Hindlimb muscle (tissue), 1 donor: ENCODE measurements at places on chromosomes 3 and 15. TPM values are rescaled to one million over a fixed set of nuclear protein-coding genes. Genes with fewer than 3 reads are reported as not detected.
A peak's percentile ranks its signal among the peaks of the same experiment; 100 is the strongest.

DNA sequence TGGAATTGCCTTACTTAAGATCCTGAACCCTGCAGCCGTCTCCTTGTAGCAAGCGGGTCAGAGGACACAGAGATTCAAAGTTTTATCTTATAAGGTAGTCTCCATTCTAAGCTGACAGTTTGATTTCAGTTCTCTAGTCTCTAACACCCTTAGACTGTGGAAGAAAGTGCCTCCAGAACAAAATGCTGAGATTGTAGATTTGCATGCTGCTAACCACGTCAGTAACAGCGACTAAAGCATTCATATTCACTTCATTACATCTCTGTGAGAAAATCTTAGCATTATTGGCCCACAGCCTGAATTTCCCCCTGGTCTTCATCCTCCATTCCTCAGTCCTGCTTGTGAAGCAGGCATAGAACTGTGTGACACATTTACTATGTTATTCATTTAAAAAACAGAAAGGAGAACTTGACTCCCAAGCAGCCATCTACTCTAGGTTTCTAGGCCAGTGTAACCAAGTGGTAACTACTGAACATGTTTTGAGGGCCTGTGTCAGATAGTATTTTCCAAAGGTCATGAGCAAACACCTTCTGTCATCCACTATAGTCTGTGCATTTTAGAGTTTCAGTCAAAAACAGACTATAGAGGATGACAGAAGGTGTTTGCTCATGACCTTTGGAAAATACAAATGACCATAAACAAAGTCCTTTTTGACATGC is 27.4 kb downstream of the ARIH2 start:
- no peak for DNase-seq

- no peak for DNase-seq
These were observed 85.2 kb upstream of the KCNAB1 start for GRCh38 chr3:156035158-156035557.

DNA sequence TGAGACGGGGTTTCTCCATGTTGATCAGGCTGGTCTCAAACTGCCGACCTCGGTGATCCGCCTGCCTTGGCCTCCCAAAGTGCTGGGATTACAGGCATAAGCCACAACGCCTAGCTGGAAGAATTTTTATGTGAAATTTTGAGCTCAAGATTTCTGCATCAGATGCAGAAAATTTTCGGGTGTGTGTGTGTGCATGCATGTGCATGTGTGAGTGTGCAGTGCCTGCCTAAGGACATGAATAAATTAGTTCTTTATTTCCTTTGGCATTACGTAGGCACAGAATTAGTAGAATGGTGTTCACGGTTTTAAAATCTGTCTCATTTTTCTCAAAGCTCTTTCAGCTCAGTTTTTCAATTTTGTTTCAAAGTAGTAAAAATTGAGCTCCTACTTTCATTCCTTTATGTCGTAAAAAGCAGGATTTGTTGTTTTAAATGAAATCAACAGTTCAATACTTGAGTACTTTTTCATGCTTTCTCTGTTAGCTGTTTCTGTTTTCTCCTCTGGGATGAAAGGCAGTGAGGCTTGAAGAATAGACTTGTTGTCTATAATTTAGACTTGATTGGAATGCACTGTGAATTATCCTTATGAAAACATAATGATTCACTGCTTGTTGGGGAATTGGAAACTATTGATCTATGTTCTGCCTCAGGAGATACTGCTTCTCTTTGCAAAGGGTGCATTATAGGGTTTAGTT is 23.3 kb upstream of the RAB11A start:
- no peak for DNase-seq

- DNase-seq: no peak
These were observed 4.4 kb downstream of the SCN5A start for GRCh38 chr3:38645076-38645475.

DNA sequence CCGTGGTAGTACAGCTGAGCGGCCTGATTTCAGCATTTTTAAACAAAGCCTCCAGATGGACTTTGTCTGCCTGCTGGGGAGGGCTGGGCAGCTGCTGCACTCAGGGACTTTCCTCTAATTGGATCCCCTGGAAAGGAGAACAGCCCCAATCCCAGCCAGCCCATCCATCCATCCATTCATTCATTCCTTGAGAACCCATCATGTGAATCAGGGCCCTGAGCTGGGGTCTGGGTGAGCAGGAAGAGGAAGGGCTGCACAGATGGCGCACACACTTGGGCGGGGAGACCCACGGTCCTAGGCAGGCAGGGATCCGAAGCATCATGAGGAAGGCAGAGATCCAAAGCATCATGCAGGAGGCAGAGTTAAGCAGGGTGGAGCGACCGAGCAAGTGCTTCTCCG is 45.7 kb downstream of the TPRA1 start:
- no peak for DNase-seq

The DUSP7 gene
- 18.3 TPM for polyA plus RNA-seq

DNA sequence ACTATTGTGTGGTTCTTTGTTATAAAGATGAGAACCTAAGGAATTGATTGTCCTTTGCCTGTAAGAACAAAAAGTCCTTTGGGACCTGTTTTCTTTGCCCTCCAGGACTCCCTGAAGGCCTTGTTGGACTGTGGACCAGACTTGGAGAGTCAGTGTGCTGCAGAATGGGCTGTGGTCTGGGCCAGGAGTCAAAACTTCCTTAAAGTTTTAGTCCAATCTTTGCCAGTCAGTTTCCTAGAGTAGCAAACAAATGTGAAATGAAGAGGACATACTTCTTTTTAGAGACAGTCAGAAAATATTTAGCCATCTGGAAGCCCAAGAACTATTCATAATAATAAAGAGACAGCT is 45.4 kb downstream of the PDE8A start:
- no peak for DNase-seq

- no peak for DNase-seq
These were observed 1.9 kb downstream of the TF start for GRCh38 chr3:133747907-133748639.

GRCh38 chr3:197305854-197306253 is 7.4 kb upstream of the DLG1 start:
- no peak for DNase-seq

The ROBO2 gene
- polyA plus RNA-seq: 2.9 TPM

The IL16 gene
- polyA plus RNA-seq: 9.1 TPM

GRCh38 chr3:43286841-43287499 is 630 bp downstream of the SNRK start:
- DNase-seq: no peak

The GOLGA8Q gene
- polyA plus RNA-seq: 0.81 TPM

GRCh38 chr3:179015551-179016020 is 56.0 kb downstream of the ZMAT3 start:
- peak; percentile 78 for DNase-seq

The RBMS3 gene
- 27.7 TPM for polyA plus RNA-seq

The DZIP1L gene
- polyA plus RNA-seq: 7.1 TPM

DNA sequence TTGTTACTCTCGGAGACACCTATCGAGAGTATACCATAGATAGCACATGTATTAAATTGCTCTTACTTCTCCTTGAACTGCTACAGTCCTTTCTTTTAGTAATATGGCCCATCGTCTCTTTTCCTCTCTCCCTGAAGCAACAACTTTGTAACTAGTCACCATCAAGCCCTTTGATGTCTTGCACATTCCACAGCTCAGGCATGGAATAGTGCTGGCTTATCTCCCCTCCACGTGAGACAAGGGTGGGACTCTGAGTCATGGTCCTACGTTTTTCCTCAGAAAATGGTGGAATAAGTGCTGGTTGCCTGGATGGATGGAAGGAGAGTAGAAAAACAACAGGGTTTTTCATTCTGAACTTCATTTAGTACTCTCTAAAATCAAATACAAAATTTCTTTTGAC is 163.3 kb upstream of the MBNL1 start:
- no peak for DNase-seq

The BMF gene
- polyA plus RNA-seq: 12.5 TPM

GRCh38 chr15:24858737-24859601 is 95.8 kb upstream of the SNRPN start:
- DNase-seq: no peak

GRCh38 chr3:12273045-12273695 is 15.7 kb upstream of the PPARG start:
- no peak for DNase-seq

GRCh38 chr15:48029642-48030041 is 91.1 kb upstream of the SLC24A5 start:
- DNase-seq: peak; percentile 25

GRCh38 chr3:124429129-124429815 is 301.0 kb upstream of the UMPS start:
- no peak for DNase-seq

The CCDC80 gene
- polyA plus RNA-seq: 59.4 TPM

- DNase-seq: no peak
These were observed 81.9 kb upstream of the CDV3 start for GRCh38 chr3:133491481-133492059.

GRCh38 chr3:14423963-14424362 is 21.6 kb downstream of the SLC6A6 start:
- DNase-seq: no peak

GRCh38 chr3:125079675-125080045 is 23.9 kb upstream of the HEG1 start:
- no peak for DNase-seq

The GCSAM gene
- 0.80 TPM for polyA plus RNA-seq

DNA sequence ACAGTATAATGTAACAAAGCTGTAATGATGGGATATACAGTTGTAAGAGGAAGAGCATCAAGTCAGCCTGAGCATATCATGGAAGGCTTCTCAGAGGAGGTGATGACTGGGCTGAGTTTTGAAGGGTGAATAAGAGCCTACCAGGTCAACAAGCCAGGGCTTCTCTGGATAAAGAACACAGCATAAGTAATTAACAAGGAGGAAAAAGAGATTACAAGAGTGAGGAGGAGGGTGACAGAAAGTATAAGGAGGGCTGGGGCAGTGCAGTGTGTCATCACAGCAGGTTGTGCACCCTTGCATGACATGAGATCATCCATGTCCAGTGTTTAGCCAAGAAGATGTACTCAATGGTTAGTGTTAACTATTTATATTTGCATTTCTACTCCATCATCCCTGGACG is 16.9 kb upstream of the SPATA12 start:
- DNase-seq: no peak

The UBA3 gene
- polyA plus RNA-seq: 38.7 TPM

The ATP10A gene
- 2.9 TPM for polyA plus RNA-seq

The C3orf22 gene
- not detected for polyA plus RNA-seq

The PAQR9 gene
- polyA plus RNA-seq: not detected

The SLC2A2 gene
- polyA plus RNA-seq: not detected

The SH2D7 gene
- 0.12 TPM for polyA plus RNA-seq

DNA sequence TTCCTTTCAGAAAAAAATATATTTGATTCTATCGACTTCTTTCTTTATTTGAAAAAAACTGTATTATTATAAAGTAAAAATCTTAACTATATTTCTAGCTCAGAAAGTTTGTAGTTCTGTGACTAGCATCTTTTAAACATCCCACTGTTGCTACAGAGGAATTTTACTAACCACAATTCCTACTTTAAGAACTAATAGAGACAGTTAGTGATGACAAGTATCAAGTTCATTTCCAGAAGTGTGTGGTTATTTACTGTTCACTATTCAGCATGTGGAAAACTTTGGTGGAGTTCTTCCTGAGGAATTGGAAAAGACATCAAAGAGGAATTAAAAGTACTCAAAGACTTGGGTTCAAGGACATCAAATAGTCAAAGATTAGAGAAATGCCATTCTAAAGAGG is 524.1 kb upstream of the CBLB start:
- no peak for DNase-seq

- no peak for DNase-seq
These were observed 194.1 kb downstream of the MEX3B start for GRCh38 chr15:81851757-81852156.

DNA sequence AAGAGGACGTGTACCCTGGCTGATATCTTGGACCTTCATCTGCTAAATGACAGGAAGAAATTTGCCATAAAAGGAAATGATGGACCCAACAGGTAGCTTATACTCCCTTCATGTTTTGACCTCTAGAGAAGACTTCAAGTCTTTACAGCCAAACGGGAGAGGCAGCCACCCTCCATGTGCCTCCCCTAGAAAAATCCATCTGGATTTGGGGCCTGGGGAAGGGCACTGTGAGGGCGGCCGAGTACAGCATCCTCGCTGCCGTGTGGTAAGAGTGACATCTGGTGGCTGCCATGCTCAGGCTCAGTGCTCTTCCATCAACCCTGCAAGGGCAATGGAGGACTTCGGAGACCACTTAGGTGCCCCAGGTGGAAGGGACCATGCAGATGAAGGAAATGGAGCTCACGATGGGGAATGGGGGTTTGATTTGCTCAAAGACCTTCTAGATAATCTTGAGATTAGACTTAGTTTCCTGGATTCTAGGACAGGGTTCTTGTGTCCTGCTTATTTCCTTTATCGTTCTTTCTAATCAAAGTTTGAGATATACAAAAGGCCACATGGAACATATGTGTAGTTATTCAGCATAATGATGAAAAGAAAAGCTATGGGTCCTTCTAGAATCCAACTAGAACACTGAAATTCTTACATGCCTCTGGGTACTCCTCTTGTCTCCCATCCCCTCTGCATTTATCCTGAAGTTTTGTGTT is 44.4 kb downstream of the AQP9 start:
- DNase-seq: peak; percentile 51

DNA sequence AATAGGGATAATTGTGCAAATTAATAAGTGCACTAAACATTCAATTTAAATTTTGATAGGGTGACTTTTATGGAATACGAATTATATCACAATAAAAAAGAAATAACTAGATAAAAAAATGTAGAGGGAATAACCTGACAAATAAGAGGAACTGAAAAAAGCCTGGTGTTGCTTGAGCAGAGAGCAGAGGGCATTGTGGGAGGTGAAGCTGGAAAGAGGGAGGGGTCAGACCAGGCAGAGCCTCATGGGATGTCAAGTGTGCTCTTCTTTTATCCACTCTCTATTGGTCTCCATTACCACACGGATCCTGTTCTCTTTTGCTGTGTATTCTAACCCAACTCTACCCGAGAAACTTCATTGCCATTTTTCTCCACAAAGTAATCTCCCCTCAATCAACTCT is 264.0 kb upstream of the CRBN start:
- no peak for DNase-seq
